ENCODE measurements at places on chromosomes 12 and 14.

GRCh38 chr12:67541625-67541991 lies 106.9 kb upstream of the DYRK2 start:
- DNase-seq: no peak

GRCh38 chr12:54977155-54977554 lies 7.4 kb downstream of the TESPA1 start:
- no peak for DNase-seq

DNA sequence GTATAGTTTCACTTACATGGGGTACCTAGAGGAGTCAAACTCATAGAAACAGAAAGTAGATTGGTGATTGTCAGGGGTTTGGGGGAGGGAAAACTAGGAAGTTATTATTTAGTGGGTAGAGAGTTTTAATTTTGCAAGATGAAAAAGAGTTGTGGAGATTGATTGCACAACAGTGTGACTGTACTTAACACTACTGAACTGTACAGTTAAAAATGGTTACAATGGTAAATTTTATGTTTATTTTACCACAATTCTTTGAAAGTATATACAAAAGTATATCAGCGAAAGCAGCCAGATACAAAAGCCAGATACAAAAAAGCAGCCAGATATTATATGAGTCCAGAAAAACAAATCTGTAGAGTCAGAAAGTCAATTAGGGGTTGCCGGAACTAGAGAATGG lies 247.6 kb downstream of the IPO8 start:
- DNase-seq: no peak

DNA sequence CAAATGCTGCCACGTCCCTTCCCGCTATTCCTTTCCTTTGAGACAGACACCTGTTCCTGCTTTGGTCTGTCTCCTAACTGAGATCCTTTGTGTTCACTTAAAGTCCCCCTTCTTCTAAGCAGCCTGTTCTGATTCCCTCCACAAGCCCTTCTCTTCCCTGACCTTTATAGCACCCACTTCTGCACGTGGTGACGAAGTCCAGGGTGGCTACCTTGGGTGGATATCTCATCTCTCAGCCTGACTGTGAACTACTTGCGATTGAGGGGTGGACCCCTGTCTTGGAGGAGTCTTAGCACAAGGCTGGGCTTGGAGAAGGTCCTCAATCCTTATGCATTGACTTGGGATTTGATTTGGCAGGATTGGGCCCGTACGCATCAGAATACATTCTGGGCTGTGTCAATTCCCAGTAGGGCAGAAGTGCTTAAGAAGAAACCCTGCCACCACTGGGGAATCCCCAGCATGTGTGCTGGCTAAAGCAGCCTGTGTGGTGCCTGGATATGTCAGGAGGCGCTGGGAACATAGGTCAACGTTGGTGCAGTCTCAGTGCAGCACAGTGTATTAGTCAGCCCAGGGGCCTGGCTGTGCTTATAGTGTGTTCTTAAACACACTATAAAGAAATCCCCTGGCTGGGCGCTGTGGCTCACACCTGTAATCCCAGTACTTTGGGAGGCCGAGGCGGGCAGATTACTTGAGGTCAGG lies 23.6 kb downstream of the KRT80 start:
- DNase-seq: no peak

DNA sequence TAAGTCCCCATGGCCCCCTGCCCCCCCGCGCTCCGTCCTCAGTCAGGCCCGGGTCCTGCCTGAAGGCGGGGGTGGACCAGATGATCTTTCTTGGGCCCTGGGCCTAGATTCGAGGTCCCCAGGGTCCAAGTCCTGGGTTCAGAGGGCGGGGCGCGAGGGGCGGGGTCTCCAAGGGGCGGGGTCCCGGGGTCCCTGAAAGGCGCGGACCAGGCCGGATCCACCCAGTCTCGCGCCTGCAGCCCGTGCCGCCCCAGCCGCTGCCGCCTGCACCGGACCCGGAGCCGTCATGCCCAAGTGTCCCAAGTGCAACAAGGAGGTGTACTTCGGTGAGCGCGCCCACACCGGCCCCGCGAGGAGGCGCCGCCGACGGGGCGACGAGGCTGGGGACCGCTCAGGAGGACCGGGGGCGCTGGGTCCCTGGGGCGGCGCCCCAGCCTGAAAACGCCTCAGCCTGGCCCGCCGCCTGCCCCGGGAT lies 325 bp downstream of the CRIP1 start:
- DNase-seq: no peak

DNA sequence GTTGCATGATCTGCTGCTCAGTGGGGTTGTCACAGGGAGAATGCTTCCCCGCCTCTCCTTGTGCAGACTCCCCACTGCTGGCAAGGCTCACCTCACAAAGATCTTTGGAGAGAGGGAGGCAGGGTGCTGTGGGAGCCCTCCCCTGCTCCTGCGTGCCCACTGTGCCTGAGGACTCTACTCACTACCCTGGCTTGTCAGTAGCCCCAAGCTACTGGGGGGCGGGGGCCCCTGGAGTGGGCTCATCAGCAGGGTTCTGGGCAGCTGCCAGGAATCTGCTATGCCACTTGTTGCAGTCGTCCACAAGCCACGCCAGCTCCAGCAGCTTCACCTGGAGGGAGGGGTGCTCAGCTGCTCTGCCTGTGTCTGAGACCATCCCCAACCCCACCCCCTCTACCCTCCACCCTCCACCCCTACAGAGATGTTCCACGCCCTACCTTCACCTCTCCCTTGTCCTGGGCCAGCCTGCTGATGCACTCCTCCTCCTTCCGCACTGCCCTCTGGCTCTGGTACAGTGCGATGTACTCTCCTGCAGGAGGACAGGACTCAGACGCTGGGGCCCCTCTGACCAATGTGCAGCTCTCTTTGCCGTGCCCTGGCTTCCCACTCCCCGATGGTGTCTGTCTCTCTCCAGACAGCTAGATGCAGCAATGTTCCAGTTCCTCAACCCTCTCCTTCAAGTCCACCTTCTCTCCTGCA lies 14.2 kb upstream of the BLTP3B start:
- DNase-seq: no peak

DNA sequence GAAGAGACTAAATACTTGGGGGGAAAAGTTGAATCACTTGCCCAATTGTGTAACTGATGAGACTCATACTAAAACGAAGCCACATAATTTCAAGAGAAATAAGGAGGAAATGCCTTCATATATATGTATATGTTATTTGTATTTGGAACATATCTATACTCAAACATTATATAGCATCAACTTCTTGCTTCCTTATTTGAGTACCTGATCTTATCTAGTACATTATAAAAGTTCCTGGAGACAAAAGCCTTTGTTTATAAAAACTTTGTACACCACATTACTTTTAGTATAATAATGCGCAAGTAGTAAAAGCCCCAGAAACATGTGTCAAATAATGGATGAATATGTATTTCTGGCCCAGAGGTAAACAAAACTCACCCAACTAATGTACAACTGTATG lies 92.0 kb downstream of the SLC2A13 start:
- no peak for DNase-seq

All from GM13977 (cell line).